Esophagus squamous epithelium (tissue), 5 donors: ENCODE measurements at places on chromosomes 5 and 9.

DNA sequence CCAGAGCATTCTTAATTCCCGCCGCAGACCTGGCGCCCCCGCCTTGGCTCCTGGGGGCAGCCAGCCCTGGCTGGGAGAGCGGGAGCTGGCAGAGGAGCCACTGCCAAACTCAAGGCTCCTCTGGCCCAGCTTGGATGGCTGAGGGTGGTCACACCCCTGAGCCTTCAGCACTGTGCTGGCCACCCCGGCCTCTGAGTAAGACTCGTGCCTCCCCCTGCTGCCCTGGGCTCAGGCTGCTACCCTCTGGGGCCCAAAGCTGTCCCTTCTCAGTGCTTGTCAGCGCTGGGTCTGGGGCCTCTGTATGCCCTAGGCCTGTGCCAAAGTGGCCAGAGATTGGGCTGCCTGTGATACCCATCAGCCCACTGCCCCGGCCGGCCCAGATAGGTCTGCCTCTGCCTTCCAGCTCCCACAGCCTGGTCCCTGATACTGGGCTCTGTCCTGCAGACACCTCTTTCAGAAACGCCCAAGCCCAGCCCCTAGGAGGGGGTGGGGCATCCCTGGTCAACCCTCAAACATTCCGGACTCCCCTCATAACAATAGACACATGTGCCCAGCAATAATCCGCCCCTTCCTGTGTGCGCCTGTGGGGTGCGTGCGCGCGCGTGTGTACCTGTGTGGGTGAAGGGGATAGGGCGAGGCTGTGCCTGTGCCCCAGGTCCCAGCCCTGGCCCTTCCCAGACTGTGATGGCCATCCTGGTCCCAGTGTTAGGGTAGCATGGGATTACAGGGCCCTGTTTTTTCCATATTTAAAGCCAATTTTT, 4.4 kb upstream of the PRR7 start:
- no peak for DNase-seq

DNA sequence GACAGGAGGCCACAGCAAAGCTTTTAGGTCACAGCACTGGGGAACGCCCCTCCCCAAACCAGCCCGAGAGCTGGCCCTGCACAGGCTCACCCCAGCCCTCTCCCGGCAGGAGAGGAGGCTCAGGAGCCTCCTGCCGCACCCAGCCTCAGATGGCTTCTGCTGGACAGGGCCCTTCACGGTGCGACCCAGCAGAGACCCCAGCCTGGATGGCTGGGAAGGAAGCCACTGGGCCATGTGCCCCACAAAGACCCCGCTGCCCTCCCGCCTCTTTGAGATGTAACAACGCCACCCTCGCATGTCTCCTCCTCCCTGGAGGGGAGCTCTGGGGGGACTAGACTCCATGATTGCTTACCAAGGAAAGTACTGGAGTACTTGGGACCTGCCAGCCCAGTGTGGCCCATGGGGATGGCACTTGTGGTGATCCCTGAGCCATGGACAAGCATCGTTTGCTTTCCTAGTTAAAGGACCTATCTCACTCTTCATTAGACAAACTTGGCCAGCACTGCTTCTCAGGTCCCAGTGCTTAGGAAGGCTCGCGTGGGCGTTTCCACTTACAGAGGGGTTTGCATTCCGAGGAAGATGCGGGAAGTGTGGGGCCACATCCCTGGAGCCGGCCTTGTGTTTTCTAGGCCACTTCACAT, 9.0 kb downstream of the MYMK start:
- no peak for DNase-seq

GRCh38 chr9:137128862-137129455, 10.0 kb upstream of the GRIN1 start:
- DNase-seq, result no peak

GRCh38 chr5:101942321-101942882, 353.7 kb downstream of the SLCO4C1 start:
- DNase-seq, result no peak

DNA sequence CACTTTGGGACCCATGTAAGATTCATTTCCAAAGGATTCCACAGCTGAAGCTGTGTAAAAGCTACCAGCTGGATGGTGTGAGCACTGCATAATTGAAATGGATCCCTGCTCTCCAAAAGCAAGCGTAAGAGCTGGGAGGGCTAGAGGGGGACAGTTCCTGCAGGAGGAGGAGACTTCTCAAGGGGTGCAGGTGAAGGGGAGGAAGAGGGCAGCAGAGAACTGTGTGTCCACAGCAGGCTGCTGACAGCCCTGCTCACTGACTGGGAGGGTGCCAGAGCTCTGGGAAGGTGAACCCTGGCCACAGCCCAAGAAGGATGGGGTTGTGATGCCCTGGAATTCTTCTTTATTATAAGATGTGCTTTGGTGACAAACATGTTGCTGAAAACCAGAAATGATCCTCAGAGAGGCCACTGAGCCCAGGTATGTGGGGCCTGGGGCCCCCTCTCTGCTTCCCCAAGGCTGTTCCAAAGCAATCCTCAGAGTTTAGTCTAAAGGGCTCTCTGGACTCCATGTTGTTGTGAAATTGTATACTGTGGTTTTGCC, 112.8 kb upstream of the SLC25A48 start:
- DNase-seq, result no peak
